Right renal pelvis (tissue), 4 donors: ENCODE measurements at places on chromosomes 13 and 19. TPM values are rescaled to one million over a fixed set of nuclear protein-coding genes. Genes with fewer than 3 reads are reported as not detected.

- no peak for DNase-seq
Measured at GRCh38 chr19:28023064-28023463, 1189.9 kb downstream of the UQCRFS1 start.

DNA sequence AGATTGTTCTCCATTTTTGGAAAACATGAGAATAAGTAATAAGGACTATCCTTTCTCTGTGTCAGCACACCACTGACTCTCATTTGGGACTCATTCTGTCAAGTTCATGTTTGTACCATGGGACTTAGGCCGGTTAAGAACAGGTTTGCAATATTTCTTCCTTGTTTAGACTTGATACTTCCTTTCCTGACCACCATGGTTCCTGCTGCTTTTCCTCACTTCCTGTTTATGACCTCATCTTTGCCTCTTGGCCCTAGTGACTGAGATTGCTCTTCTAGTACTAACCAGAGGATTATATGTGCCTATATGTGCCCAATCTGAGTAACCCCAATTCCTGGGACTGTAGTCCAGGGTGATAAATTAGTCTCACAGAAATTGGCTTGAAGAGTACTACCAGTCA is 32.5 kb upstream of the NDFIP2 start:
- DNase-seq: no peak

SBK2 gene
- polyA plus RNA-seq: 0.62 TPM

GDF15 gene
- polyA plus RNA-seq: 15.0 TPM

NAPSA gene
- polyA plus RNA-seq: 10.4 TPM

TLE2 gene
- polyA plus RNA-seq: 38.8 TPM

GSX1 gene
- polyA plus RNA-seq: not detected

ZNF793 gene
- 24.7 TPM for polyA plus RNA-seq

KIR3DL2 gene
- polyA plus RNA-seq: not detected

GRCh38 chr19:29614046-29614445 is 8.0 kb downstream of the POP4 start:
- DNase-seq: no peak
